AG04449 (cell line): ENCODE measurements at places on chromosomes 11 and 22.

- no peak for DNase-seq
These were observed 61.3 kb downstream of the MN1 start for GRCh38 chr22:27740202-27740748.

GRCh38 chr22:35921044-35921443, 107.6 kb downstream of the RBFOX2 start:
- no peak for DNase-seq

DNA sequence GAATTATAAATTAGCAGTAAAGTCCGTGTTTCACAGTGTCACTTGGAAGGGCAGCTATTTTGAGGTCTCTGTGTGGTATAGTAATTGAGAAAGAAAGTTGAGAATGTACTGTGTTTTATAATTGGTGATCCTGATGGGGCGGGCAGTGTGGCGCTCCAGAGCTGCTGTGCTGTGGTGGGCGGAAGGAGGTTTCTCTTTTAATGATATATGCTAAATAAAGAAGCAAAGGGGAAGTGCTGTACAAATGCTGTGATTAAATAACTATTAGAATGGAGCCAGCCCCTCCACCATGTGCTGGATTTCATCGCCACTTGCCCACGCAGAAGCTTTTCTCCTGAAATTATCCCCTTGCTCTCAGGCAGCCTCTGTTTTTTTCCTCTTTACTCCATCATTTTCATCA, 24.6 kb downstream of the ATXN10 start:
- DNase-seq = no peak

DNA sequence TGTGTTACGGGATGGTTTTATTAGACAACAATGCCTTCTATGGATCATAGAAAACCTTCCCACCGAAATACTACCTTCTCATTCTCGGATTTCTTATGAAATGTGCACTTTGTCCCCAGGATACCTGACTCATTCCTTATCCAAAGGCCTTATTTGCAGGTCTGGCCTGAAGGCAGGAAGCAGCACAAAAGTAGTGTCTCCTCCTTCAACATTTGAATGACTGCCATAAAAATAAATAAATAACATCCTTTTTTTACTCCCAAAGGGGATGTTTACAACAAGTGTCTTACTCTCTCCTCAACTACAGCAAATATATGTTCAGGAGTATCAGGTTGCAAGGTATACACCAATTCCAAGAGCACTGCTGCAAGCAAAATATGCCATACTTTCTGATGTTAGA, 41.6 kb upstream of the PAK1 start:
- DNase-seq = no peak

DNA sequence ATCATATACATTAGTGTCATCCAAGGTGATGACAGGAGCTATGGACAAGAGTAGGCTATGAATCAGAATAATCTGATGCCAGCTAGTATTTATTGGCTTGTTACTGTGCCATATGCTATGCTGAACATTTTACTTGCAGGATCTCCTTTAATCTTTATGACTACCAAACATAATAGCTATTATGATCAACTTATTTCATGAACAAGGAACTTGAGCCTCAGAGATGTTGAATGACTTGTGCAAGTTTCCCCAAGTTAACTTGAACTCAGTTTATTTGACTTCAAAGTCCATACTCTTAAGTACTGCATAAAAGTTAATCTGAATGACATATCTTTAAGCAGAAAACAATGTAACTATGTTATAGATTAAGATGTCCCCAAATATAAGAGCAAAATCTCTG, 178.8 kb upstream of the ARHGAP20 start:
- DNase-seq = no peak

GRCh38 chr11:86865436-86865835, 65.1 kb downstream of the PRSS23 start:
- no peak for DNase-seq

DNA sequence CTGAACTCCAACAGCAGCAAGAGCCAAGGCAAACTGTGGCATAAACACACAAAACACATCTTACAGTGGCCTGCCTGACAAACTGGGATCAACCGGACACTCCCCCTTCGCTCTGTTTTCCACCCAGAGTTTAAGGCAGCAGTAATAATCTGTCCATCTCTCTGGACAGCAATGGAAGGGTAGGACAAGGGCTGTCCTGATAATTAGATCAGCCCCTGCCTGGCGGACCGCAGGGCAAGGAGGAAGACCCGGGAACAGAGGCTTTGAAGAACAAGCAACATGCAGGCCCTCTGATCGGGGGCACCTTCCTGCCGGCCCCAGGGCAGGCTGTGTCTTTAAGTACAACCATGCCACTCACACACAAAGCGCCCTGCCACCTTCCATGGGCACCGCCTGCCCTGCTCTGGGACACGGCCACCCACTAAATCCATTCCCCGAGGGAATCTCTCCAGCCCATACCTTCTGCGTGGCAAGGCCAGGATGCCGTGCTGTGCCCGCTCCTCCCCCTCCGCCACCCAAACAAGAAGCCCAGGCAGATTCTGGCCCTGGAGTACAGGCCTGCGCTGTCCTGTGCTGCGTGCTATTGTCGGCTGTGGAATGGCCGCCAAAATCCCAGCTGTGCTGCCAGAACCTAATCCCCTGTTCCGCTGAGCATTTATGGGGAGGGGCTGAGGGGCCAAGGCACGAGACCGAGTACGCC, 38.8 kb downstream of the NUMA1 start:
- no peak for DNase-seq

- no peak for DNase-seq
These were observed 4.5 kb upstream of the NCF4 start for GRCh38 chr22:36856121-36856791.

DNA sequence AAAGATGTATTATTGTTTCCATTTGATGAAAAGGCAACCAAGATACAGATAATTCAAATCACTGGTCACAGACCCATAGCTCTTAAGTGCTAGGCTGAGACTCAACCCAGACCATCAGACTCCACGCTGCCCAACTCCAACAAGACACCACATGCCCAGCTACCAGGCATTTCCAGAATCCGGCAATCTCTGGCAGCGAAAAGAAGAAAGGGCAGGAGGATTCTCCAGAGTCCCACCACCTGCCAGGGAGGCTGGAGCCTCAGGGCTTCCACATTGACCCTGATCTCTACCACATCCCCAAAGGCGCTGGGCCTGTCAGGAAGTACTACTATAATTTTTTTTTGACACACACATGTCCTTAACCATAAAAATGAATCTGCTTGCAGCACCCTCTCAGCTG, 61.4 kb upstream of the ARFGAP3 start:
- no peak for DNase-seq

DNA sequence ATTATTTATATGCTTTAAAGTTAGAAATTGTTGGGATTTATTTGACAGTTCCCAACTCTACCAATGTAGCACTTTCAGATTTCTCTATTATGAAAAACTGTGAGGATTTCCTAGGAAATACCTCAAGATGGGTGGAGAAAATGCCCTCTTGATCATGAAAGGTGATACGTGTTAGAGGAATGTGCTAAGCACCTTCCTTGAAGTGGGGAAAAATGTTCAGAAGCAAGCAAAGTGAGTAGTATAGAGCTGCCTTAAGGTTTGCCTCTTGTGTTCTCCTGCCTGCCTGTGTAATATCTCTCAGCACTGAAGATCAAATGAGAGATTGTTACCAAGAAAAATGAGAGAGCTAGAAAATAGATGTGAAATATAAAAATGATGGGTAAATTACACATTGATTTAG, 58.2 kb downstream of the YAP1 start:
- no peak for DNase-seq
